Stimulated activated CD4-positive, alpha-beta T cell treated with anti-CD3 and anti-CD28 coated beads, Interleukin-12 subunit alpha, Interleukin-12 subunit beta, amount 100 ng/mL, for 24 hours (primary cell): ENCODE measurements at places on chromosomes 5 and 9.

DNA sequence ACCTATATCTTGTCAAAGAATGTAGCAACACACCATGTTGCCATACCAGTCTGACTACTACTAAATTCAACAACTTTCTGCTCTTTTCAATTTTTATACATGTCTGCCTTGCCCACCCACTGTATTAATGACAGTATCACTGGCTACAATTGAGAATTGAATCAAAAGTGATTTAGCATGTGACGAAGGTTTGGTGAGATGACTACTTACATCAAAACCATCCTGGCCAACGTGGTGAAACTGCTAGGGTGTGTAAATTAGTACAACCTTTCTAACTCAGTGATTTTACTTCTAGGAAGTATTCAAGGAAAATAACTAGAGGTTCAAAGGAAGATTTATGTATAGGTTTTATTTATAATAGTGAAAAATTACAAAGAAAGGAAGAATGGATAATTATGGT lies 109.8 kb downstream of the UNC13B start:
- DNase-seq = no peak

DNA sequence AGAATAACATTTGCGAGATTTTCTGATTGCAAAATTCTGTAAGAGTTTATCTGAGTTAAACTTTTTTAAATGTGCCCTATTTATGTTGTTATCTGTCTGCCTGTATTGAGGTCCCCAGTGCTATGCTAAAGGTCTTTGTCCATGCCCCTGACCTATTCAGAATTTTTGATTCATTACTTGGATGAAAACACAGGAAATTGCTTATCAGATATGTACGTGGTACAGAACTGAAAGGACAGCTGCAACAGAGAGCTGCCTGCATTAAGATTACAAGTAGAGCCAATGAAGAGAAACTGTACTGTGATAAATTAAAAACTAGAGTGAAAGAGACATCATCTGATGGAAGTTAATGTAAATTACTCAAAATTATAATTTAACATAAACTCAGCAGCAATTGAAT lies 408.8 kb downstream of the ADGRV1 start:
- DNase-seq = no peak

- DNase-seq = no peak
These were observed 5.8 kb upstream of the FPGS start for GRCh38 chr9:127796852-127797370.

DNA sequence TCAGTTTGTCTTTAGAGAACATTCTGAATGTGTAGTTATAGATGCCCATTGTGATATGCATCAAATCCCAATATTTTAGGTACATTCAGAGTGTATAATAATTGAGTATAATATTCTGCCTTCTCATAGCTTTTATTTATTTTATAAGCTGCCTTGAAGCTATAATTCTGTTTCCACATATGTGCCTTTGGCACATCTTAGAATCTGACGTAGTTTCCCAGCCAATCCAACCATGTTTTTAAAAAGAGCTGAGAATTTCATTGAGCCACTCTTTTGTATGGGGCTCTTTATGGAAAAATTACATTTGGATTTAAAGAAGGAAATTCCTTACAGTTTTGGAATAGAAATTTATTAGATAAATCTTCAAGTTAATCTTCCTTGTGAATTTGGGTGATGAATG lies 65.4 kb downstream of the ADCY2 start:
- no peak for DNase-seq

- DNase-seq = no peak
These were observed 26.6 kb upstream of the C5orf58 start for GRCh38 chr5:170206216-170206615.

- DNase-seq = no peak
These were observed 463.7 kb upstream of the WWC1 start for GRCh38 chr5:167827766-167828165.

GRCh38 chr5:157107508-157107907 lies 1.3 kb downstream of the HAVCR2 start:
- DNase-seq = no peak

DNA sequence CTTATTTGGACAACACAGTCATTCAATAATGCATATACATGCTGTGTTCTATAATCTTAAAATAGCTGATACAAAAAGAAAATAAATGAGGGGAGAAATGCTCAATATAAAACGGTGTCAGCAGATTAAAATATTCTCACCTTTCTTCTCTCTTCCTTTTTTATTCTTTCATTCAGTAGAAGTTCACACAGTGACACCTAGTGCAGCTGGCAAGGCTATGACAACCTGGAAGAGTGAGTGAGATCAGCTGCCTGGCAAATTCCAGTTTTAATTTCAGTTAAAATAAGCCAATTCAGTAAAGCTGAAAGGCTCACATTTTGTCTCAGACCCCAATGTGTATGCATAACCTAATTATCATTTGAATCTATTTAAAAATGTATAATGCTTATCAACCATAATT lies 150.3 kb downstream of the RASEF start:
- no peak for DNase-seq

DNA sequence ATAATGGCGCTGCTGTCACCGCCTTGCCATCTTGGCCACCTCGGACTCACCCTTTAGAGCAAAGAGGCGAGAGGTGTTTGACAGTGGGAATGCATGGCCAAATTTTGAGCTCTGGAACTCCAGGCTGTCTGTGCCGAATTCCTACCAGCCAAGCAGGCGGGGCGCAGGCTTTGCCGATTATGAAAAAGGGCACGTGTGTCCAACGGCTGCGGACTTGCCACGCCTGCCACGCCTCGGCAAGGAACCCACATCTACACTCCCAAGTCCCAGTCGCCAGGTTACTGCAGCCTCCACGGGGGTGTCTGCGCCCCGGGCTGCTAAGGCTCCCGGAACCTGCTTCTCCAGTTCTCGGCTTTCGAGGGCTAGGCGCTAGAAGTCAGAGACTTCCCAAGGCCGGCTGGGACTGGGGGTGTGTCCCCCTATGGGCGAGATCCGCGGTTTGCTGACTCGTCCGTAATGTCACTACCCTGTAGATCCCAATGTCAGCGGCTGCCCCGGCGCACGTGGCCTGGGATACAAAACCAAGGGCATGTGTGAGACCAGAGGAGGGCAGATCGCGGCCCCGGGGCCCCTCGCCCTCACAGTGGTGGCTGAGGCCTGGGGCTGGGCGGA lies 2.8 kb downstream of the NPR3 start:
- DNase-seq = no peak

DNA sequence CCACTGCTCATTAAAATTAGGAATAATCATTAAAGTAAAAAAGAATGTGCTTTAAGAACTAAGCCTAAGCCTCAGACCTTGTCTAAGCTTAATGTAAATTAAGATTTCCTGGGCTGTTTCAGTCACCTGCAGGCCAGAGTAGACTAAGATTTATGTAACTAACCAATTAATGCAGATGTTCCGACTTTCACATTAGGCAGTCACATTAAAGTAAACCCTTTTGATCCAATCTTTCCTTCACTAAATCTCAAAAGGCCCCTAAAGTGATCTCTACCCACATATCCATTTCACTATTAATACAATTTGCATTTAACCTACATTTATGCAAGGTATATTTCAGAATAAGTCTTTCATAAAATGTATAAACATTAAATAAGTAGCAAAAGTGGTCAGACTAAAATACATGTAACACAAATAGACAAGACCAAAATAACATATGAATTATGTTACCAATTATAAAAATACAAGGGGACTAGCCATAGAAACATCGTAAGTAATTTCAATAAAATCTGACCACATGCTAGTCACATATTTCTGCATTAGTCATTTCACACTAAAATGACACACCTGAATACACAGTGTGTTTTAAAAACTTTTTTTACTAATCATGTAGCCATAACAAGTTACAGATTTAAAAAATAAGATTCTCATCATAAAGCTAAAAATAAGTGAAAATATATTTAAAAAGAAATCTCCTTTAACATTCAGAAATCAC lies 7.7 kb downstream of the NR3C1 start:
- no peak for DNase-seq

DNA sequence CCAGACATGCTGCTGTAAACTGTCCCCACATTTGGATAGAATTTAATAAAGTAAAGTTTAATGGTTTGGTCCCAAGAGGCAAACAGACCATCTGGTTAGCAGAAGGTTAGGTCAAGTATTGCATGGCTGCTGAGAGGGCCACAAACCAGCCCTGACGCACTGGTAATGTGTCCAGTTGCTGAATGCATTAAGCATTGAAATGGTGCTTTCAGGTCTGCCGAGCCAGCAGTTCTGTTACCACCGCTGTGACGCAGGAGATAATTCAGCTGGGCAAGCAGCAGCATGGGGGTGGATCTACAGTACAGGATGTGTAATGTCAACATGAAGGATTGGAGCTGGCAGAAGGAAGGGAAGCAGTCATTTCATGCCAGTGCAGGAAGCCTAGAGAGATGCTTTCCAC lies 16.0 kb downstream of the ZNF462 start:
- DNase-seq = no peak

DNA sequence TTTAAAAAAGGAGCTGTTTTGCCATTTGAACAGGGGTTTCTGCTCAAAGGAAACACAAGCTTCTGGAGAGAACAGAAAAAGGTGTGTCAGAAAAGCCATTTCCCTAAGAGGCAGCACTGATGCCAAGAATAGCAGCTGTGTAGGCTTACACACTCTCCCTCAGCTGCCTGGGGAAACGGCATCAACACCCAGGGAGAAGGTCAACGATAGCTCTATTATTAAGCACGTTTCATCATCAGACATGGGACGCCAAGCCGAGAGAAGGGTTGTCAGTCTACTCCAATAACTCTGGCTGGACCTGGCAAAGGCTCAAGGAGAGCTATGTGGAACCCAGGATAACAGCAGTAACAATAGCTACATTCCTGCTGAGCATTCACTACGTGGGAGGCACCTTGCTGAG lies 314.2 kb downstream of the CDK5RAP2 start:
- no peak for DNase-seq

- no peak for DNase-seq
These were observed 12.5 kb downstream of the EDIL3 start for GRCh38 chr5:84372066-84372695.

DNA sequence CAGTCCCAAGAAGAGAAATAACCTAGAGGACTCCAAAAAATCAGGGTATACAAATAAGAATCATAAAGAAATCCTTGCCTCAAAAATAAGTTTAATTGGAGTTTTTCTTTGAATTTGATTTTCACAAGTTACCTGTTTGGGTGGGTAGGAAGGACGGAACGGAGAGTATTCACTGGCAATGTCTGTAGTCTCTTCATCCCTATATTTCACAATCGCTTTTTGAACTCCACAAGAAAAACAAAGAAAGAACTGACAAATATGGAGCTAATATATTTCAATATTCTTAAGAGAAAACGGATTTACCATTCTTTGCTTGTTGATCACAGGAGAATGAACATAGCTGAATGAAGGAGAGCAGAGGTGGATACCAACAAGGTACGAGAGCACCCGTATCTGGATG lies 30.1 kb downstream of the MTMR12 start:
- DNase-seq = no peak

GRCh38 chr9:81035171-81035570 lies 654.2 kb downstream of the TLE1 start:
- DNase-seq = no peak

GRCh38 chr5:128111818-128112448 lies 28.4 kb downstream of the SLC12A2 start:
- DNase-seq = no peak

DNA sequence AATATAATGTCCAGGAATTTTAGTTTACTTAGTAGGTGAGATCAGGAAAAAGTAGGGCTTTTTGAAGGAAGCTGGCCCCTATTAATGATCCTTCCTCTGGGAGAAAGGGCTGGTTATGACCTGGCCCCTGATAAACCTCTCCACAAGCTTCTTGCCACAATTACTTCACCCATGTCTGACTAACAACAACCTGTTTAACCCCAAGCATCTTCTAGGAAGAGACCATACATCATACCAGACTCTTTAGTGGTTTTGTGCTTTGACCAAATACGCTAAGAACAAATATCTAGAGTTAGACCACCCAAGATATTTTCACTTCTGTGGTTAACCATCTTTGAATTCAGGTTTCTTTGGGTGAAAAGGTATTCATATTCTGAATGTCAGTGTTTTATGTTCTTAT lies 174.0 kb upstream of the SLC27A6 start:
- DNase-seq = no peak

DNA sequence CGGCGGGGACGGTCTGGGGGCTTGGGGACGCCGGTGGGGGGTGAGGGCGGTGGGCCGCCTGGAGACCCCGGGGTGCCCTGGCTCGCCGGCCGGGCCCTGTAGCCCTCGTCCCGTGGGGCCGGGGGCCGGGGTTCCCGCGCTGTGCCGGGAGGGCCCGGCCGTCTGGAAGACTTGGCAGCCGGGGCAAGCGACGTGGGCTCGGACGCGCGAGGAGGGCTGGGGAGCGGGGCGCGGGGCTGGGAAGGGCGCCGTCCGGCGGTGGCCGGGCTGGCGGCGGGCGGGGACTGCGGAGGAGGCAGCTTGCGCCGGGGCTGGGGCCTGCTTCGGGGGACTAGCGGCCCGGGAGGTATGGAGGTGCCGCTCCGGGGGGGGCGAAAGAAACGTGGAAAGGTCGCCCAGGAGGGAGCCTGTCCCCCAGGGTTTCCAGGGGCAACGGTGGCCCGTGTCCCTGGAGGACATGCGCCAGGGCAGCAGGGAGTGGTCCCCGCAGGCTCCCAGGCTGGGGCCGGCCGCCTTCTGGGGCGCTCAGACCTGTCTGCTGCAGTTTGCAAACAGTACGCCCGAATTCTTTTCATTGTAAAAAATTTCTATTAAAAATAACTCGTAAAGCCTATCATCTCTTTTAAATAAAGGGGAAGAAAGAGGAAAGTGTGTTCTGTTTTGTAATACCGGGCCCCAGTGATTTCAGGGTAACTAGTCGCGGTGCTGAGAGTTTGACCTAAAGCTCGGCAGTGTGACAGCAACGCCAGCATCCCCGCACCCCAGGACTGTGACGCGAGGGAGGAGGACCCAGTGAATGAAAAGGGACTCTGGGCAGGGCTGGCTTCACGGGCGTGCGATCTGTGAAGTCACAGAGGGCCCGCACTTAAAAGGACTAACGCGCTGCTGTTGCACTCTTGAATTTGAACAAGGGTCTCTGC lies 752 bp upstream of the ANKH start:
- DNase-seq = no peak

- DNase-seq = no peak
These were observed 17.9 kb downstream of the MIGA2 start for GRCh38 chr9:129054163-129054851.

- no peak for DNase-seq
These were observed 357.8 kb upstream of the RGMB start for GRCh38 chr5:98415663-98416062.

DNA sequence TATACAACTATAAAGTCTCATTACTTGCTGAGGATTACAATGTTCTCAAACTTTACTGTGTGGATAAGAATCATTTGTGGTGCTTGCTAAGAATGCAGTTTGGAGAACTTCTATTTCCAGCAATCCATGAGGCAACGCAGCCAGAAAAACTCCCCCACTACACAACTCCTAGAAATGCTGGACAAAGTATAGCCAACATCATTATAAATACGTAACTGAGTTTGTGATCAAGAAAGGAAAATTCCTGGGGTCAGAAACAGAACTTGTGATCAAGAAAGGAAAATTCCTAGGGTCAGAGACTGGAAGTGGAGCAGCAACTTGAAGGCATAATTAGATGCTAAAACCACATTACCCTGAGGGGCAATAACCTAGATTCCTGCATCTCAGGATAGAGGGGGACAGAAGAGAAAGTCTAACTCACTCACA lies 81.1 kb downstream of the MAT2B start:
- DNase-seq = no peak

- DNase-seq = no peak
These were observed 702.4 kb downstream of the KCTD16 start for GRCh38 chr5:144873076-144873475.
